ENCODE measurements at places on chromosomes 5 and 9. TPM values are rescaled to one million over a fixed set of nuclear protein-coding genes. Genes with fewer than 3 reads are reported as not detected.
A peak's percentile ranks its signal among the peaks of the same experiment; 100 is the strongest.

GRCh38 chr5:133957080-133957479 lies 11.3 kb downstream of the C5orf15 start:
- H3K4me3 ChIP-seq, result no peak overlapping the region
- DNase-seq, result no peak
- no peaks in the 10 kb centered on the region for H3K36me3 ChIP-seq
- no peak overlapping the region for H3K27ac ChIP-seq

DNA sequence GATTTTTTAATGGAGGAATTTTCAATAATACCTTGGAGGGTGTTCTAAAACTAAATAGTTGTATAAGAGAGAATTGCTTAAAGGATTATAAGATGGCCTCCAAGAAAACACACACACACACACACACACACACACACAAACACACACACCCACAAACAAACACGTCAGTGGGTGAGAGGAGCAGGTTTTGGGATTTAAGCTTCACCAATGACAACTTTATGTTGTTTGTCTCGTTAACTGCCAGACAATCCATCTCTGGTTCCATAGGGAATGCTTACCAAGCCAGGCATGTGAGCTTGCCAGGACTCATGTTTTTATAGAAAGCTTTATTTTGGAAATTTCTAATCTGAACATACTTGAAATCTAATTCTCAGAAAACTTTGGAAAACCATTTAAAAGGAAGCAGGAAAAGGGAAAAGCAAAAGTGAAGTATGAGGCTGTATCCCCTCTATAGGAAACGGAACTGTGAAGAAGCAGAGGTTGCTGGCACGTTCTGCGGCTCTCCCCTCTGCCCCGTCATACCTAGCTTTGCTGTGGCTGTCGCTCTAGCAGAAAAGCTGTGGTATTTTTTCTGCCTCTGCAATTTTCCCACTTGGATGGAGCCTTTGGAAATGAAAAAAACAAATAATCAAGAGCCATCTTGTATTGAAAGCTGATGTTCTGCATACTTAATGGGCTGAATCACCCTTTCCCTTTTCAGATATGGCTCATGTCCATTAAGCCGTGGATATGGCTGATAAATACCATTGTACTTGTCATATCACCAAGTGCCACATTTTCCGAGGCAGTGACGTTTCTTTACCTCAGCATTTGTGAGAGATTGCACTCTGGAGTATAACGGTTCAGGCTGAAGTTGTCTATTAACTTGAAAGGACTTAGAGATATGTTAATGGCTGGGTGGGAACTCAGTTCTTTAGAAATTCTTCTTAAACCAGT lies 112.7 kb downstream of the NTRK2 start:
- no peaks in the 10 kb centered on the region for H3K4me1 ChIP-seq
- no peaks in the 10 kb centered on the region for H3K36me3 ChIP-seq
- no peak for DNase-seq
- H3K4me3 ChIP-seq, result no peak overlapping the region

GRCh38 chr5:111792471-111793058 lies 35.6 kb upstream of the NREP start:
- DNase-seq, result no peak
- no peak overlapping the region for H3K4me3 ChIP-seq
- H3K4me1 ChIP-seq, result no peaks in the 10 kb centered on the region

DNA sequence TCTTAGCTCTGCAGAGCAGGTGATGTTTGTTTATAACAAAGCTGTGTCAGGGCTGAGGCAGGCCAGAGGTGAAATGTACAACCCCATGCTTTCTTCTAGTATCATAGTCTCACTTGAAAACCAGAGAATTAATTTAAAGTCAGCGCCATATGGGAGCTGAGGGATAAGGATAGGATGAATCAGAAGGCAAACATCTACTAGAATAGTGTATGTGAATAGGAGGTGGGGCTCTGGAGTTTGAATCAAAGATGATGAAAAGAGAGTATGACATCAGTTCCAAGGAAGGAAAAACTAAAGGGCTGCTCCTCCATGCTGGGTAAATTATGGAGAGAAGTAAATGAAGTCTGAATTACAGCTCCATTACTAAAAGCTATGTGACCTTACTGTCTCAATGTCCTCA lies 441.5 kb downstream of the RASEF start:
- H3K4me1 ChIP-seq, result no peaks in the 10 kb centered on the region
- no peak overlapping the region for H3K27ac ChIP-seq
- H3K36me3 ChIP-seq, result no peaks in the 10 kb centered on the region
- DNase-seq, result no peak

GRCh38 chr5:34523387-34523726 lies 132.8 kb upstream of the RAI14 start:
- H3K4me3 ChIP-seq, result no peak overlapping the region
- no peaks in the 10 kb centered on the region for H3K27me3 ChIP-seq
- no peaks in the 10 kb centered on the region for H3K36me3 ChIP-seq
- DNase-seq, result no peak

- H3K4me3 ChIP-seq, result no peak overlapping the region
- no peaks in the 10 kb centered on the region for H3K4me1 ChIP-seq
- H3K27ac ChIP-seq, result no peak overlapping the region
- no peaks in the 10 kb centered on the region for H3K36me3 ChIP-seq
- DNase-seq, result no peak
These were observed 118.5 kb downstream of the GNAQ start for GRCh38 chr9:77912895-77913693.

DNA sequence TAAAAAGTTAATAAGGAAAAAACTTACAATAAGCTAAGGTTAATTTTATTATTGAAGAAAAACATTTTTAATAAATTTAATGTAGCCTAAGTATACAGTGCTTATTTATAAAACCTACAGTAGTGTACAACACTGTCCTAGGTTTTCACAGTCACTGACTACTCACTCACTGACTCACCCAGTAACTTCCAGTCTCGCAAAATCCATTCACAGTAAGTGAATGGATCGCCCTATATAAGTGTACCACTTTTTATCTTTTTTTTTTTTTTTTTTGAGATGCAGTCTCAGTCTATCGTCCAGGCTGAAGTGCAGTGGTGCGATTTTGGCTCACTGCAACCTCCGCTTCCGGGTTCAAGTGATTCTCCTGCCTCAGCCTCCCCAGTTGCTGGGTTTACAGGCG lies 47.7 kb downstream of the FNIP1 start:
- DNase-seq, result no peak
- H3K27me3 ChIP-seq, result no peaks in the 10 kb centered on the region
- no peaks in the 10 kb centered on the region for H3K4me1 ChIP-seq
- H3K27ac ChIP-seq, result no peak overlapping the region
- no peak overlapping the region for H3K4me3 ChIP-seq

Gene OR1Q1
- not detected for total RNA-seq

DNA sequence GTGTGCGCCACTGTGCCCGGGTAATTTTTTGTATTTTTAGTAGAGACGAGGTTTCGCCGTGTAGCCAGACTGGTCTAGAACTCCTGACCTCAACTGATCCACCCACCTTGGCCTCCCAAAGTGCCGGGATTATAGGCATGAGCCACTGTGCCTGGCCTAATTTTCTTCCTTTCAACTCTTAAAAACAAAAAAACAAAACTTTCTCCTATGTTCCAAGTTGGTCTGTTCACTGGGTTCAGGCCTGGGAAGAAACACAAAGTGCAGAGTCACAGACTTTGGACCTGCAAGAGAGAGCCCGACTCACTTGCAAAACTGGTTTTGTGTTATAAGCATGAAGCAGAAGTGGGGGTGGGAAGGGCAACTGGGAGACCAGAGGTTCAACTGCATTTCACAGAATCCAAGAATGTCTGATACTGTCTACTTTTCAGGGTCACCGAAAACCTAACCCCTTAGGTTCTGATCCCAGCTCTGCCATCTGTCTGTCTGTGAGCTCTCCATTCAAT lies 5.2 kb upstream of the HDHD3 start:
- H3K36me3 ChIP-seq, result no peaks in the 10 kb centered on the region
- H3K4me3 ChIP-seq, result no peak overlapping the region
- H3K27me3 ChIP-seq, result no peaks in the 10 kb centered on the region
- peak overlapping the region; percentile 79 for H3K27ac ChIP-seq
- H3K4me1 ChIP-seq, result no peaks in the 10 kb centered on the region
- peak; percentile 90 for DNase-seq
